NCI-H774 (cell line): ENCODE measurements at places on chromosomes 6 and 20.
A peak's percentile ranks its signal among the peaks of the same experiment; 100 is the strongest.

- DNase-seq, result no peak
Observed at GRCh38 chr6:122678841-122679240, 68.6 kb downstream of the PKIB start.

DNA sequence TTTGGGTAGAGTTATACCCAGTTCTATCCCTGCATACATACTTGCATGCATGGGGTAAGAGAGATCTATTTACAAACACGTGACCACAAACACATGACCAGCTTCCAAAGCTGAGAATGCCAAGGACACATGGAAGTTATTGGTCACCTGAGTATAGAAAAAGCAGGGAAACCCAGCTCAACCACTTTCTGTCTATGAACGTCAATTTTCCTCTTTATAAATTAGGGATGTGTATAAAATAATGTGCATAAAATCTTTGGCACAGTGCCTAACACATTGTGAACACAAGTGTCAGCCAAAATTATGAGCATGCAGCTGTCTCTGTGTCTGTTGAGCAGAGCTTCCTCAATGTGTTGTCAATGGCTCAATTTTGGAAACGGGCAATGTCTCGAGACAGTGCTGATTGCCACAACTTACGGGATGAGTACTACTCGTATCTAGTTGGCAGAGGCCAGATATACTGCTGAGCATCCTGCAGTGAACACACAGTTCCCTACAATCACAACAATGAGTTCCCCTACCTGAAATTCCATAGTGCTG is 44.9 kb downstream of the TPD52L1 start:
- DNase-seq, result no peak

GRCh38 chr6:11263291-11263775 is 30.9 kb upstream of the NEDD9 start:
- DNase-seq, result no peak

- DNase-seq, result peak; percentile 43
Observed at GRCh38 chr6:136989571-136990241, 55.1 kb downstream of the IL20RA start.

DNA sequence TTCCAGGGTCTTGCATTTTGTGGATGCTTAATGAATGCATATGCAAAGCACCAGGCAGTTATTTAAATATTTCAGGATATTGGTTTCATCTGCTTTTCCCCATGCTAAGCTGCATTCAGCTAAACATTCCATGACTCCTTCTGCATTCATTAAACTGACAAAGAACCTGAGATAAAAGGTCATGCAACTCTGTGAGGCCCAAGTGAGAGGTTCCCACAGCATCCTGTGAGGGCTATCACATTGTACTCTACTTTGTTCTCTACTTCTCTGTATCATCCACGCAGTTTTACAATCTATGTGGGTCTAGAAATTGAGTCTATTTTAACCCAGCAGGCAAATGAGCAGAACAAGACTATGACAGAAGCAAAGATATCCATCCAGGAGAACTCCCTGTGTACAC is 86.4 kb upstream of the PRSS16 start:
- no peak for DNase-seq

DNA sequence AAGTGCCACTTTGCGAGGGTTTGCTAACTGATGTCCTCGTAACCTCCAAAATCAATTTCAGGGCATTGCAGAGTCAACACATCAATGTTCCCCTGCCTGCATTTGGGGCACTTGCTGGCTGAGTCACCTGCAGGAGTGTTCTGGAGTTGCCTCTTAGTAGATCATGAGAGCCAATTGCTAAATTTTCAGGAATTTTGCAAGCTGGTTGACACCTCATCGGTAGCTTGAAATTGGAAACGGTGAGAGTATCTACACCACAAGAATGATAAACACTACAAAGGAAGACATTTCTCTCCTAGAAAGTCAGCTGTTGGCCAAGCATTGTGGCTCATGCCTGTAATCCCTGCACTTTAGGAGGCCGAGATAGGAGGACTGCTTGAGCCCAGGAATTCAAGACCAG is 10.8 kb upstream of the BFSP1 start:
- no peak for DNase-seq

GRCh38 chr20:11128220-11128718 is 454.5 kb upstream of the JAG1 start:
- DNase-seq, result no peak

DNA sequence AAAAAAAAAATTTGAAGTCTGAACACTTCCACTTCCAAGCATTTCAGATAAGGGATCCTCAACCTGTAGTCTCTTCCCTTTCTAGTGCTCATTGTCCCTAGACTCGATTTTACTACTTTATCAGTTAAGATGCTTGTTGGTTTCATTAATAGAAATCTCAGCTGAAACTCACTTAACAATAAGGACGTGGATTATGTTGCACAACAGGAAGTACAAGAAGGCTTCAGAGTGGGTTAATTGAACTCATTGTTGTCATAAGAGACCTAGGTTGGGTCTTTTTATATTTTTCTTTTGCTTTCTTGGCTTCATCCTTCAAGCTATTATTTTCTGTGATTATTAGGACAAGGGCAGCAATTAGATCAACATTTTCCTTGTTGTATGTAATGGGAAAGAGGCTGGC is 175.2 kb downstream of the CDKAL1 start:
- no peak for DNase-seq

DNA sequence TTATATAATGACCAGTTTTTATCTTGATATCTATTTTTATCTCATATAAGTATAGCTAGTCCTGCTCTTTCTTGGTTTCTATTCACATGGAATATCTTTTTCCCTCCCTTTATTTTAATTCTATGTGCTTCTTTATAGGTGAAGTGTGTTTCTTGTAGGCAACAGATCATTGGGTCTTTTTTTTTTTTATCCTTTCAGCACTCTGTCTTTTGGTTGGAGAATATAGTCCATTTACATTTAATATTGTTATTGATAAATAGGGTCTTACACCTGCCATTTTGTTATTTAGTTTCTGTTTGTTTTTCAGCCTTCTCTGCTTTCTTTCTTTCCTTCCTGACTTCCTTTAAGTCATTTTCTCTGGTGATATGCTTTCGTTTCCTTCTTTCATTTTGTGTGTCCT is 22.2 kb upstream of the LAMA2 start:
- DNase-seq, result no peak

DNA sequence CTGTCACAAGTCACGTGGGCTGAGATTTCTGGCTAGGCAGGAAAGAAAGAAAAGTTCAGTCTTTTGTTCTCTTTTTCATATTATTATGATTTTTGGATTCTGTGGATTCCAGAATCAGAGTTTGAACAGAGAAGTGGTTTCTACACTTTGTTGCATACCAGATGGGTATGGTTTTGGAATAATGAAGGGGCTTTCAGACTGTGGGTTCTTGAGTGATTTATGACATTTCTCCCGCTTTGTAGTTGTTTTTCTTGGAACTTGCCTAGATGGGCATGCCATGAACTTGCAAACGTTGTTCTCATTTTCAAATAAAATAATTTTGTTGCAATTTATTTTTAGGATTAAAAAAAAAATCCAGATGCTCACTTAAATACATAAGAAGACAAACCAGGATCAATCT is 34.4 kb downstream of the CBFA2T2 start:
- no peak for DNase-seq
